Stimulated activated CD8-positive, alpha-beta memory T cell treated with anti-CD3 and anti-CD28 coated beads, Interleukin-4, amount 100 ng/mL, for 4 hours (primary cell): ENCODE measurements at places on chromosomes 5 and 9.

GRCh38 chr5:58759745-58760144 is 176.9 kb downstream of the RAB3C start:
- no peak for DNase-seq

- no peak for DNase-seq
Observed at GRCh38 chr9:15272377-15272928, 34.6 kb downstream of the TTC39B start.

- DNase-seq, result no peak
Observed at GRCh38 chr5:41683181-41683580, 172.8 kb upstream of the PLCXD3 start.

- no peak for DNase-seq
Observed at GRCh38 chr9:71552480-71552879, 215.8 kb downstream of the CEMIP2 start.

DNA sequence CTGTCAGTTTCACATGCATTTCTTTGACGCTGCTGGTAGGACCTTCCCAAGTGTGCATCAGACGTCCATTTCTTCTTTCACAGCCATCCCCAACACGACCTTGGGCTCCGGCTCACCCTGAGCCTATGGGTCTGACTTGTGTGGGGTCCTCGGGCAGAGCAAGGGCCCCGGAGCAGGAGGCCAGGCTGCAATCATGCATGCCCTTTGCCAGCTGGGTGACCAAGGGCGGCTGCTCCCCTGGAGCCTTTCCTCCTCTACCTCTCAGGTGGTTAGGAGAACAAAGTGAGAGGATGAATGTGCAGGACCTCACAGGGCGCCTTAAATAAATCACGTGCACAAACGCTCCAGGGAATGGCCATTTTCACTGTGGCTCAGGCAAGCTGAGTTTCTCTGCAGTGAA is 33.2 kb downstream of the TERT start:
- DNase-seq, result no peak

GRCh38 chr5:92332039-92332438 is 948.9 kb upstream of the ARRDC3 start:
- DNase-seq, result no peak

DNA sequence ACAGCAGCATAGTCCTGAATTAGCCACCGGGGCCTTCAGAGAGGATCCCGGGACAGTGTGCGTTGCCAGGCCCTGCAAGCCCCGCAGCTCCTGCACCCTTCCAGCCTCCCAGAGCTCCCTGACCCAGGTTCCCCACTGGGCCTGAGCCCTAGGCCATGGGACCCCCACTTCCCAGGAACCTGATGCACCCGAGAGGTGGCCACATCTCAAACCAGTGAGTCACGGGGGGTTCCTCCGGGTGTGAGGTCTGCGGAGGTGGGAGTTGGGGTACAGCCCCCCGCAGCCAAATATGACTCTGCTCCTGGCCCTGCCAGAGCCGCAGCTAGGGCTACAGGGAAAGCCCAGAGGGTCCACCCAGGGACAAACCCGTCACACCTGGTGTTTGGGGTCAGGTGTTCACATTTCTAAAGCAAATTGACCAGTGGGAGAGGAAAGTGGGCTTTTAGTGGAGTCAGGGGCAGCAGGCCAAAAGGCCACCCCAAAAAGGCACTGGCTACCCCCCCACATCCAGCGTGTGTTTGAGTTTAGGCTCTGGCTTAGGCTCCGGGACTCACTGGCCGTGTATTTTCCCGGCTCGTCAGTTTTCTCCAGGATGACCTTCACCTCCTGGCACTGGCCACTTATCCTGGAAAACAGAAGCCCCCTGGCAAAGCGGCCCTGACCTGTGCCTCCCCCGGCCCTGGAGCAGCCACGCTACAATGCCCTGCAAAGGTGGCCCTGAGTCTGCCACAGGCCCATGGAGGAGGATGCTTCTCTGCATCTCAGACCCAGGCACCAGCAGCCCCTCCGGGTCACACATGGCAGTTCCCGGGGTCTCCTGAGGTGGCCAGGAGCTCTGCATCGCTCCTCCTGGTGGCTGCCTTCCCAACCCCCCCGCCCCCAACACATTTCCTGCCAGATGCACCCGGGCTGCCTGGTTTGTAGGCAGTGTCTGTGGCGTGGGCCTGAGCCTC is 17.4 kb upstream of the OBP2B start:
- no peak for DNase-seq

GRCh38 chr5:139171779-139172404 is 26.3 kb downstream of the SIL1 start:
- no peak for DNase-seq

- no peak for DNase-seq
Observed at GRCh38 chr9:37381094-37381741, 41.3 kb upstream of the GRHPR start.

- no peak for DNase-seq
Observed at GRCh38 chr9:1454616-1455347, 404.6 kb downstream of the DMRT2 start.

GRCh38 chr5:154811653-154812465 is 38.5 kb downstream of the FAXDC2 start:
- peak; percentile 33 for DNase-seq

- DNase-seq, result no peak
Observed at GRCh38 chr9:93674580-93675335, 98.4 kb downstream of the PHF2 start.

DNA sequence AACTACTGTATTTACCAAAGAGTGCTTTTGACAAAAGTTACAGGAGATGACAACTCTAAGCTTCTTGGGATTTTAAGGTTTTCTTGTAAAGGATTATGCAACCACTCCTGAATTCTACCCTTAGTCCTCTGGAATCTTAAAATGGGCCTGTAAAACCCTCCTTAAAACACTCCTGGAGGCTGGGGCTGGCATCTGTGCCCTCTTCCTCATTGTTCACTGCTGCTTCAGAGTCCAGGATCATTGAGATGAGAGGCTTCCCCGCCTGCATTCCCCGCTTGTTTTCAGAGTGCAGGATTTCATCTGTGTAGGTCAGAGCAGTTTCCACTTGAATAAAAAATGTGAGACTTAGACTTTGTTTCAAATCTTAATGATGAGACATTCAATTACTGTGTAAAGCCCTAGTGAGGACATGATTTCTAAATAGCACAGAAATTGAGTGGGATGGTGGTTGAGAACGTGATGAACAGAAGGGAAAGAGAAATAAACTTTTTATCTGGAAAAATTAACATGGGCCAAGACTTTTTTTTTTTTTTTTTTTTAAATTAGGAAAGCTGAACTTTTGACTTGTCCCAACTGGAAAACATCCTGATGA is 40.4 kb downstream of the PCSK5 start:
- no peak for DNase-seq

- DNase-seq, result no peak
Observed at GRCh38 chr5:176870110-176870591, 29.0 kb downstream of the HK3 start.

DNA sequence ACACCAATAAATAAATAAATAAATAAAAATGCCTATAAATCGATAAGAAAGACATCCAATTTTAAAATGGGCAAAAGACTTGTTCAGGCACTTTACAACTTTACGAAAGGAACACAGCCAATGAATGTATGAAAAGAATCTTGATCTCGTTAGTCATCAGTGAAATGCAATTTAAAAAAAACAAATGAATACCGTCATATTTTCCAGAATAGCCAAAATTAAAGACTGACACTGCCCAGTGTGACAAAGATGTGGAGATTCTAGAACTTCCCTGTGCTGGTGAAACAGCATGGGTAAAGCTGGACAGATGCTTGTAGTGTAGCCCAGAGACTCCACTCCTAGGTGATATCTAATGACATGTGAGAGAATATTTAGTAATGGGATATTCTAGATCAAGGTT is 127.1 kb downstream of the GOLPH3 start:
- no peak for DNase-seq

- no peak for DNase-seq
Observed at GRCh38 chr9:127116957-127117356, 5.5 kb downstream of the ANGPTL2 start.

GRCh38 chr9:104993291-104993963 is 65.5 kb upstream of the ABCA1 start:
- no peak for DNase-seq
